Activated B cell treated with CpG ODN at 0.5 μM for 24 hours (primary cell): ENCODE measurements at places on chromosomes 2 and 18. TPM values are rescaled to one million over a fixed set of nuclear protein-coding genes. Genes with fewer than 3 reads are reported as not detected.

Gene CHN1
- 0.61 and 0.80 TPM in 2 replicates for total RNA-seq

Gene GALM
- 3.5 and 5.4 TPM in 2 replicates for total RNA-seq

Gene CABYR
- total RNA-seq = 2.7 and 2.8 TPM in 2 replicates

Gene FTCDNL1
- total RNA-seq = 1.4 and 1.5 TPM in 2 replicates

Gene CD8B
- total RNA-seq = 0.15 TPM in 1 of 2 replicates, not detected in the other

Gene MC2R
- not detected in 2 replicates for total RNA-seq

Gene FSHR
- not detected in 2 replicates for total RNA-seq

DNA sequence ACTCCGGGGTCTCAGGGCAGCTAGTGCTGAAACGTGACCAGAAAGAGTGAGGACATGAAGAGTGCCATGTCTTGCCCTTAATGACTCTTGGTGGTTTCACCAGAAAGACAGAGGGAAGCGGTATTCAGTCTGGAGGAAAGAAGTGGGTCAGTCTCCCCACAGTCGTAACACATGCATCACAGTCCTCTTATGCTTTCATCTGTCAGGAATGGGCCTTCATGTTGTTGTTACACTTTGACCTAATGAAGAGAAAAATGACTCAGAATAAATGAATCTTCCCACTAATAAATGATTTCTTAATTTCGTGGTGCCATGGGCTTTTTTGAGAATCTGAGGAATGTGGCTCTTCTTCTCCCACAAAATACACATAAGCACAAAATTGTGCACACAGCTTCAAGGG is 103.2 kb downstream of the SLC8A1 start:
- DNase-seq = no peak

- no peak for DNase-seq
Observed at GRCh38 chr2:7430869-7431641, 513.8 kb downstream of the RNF144A start.

GRCh38 chr2:28276076-28276618 is 116.5 kb upstream of the FOSL2 start:
- DNase-seq = no peak

GRCh38 chr2:232026910-232027309 is 65.4 kb downstream of the DIS3L2 start:
- no peak for DNase-seq

DNA sequence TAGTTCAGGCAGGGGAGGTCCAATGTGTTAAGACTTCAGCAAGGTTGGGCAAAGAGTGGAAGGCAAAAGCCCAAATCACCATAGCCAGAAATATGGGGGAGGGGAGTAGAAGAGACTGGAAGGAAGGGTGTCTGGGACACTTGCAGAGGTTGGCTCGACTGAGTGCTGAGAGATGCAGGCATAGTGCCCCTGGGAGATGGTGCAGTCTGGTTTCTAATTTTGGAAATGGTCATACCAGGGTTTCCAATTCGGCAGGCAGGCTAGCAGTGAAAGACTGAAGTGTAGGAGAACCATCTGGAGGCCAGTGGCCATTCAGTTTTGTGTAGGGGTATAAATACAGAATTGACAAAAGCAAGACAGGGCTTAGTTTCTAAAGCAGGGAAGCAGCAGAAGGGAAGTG is 6.2 kb upstream of the SPOPL start:
- no peak for DNase-seq

DNA sequence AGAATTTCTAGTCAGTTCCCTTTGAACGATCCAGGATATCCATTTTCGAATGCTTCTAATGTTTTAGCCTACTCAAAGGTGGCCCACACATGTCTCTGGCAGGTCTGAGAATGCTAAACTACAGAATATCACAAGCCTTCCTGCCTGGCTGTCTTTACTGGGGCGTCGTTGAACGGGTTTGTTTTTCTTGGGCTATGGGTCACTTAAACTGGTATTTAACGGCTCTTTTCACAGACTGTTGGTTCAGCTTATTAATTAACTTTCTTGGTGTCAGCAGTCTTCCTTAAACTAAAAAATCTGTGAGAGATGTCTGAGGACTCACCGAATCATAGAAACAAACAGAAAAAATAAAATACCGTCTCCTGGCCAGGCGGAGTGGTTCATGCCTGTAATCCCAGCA is 563.2 kb upstream of the NRP2 start:
- no peak for DNase-seq

DNA sequence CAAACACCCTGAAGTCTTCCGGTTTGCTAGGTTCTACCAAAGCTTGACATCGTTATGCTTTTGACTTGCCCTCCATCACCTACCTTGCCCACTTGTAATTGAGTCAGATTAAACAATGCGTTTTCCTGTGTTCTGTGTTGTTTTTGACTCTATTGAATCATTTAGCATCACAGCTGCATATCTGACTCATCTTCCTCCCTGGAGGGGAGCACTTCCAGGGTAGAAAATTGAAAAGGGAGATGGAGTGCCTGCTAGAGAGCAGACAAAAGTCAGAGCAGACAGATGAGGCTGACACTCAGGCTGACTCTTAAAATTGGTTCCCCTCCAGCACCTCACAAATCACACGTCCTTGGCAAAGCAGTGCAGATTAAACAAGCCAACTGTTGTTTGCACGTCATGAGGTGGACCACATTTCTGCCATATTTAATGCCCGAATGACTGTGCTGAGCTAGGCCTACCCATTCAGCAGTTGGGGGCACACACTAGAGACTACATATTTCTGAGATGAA is 2.2 kb downstream of the MPP4 start:
- no peak for DNase-seq

GRCh38 chr2:99852956-99853355 is 289.4 kb downstream of the AFF3 start:
- no peak for DNase-seq

DNA sequence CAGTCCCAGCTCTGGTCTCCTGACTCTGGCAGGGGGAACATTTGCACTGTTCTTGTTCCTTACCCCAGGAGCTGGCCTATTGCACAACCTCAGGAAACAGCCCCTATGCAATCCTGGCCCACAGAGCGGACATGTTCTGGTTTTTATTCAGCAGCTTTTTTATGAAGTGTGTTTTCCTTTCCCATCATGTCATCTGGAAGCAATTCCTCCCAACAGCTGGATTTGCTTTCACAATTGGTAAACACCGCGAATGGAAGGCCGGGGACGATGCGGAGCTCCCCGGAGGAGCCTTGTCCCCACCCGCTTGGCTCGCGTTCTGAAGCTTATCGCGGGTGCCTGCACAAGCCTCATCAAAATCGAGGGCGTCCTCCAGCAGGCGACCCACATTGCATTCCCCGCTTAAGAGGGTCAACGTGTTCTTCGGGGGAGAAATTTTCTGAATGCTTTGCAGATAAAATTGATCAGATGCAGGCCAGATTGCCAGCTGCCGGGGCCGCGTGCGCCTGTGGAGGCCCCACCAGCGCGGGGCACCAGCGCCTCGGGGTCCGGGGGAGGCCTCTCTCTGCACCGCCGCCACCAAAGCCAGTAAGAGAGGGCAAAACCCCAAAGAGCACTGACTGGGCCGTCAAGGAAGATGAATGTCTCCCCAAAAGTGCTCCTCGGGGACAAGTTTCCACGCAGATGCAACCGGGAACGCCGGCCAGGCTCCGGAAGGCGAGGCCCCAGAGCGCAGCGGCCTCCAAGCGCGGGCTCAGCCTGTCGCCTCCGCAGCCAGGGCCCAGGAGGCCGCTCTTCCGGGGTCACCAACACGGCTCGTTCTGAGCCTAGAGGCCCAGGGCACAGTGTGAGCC is 60.3 kb upstream of the SP3 start:
- DNase-seq = no peak

GRCh38 chr2:73072129-73072395 is 550 bp upstream of the SFXN5 start:
- no peak for DNase-seq

DNA sequence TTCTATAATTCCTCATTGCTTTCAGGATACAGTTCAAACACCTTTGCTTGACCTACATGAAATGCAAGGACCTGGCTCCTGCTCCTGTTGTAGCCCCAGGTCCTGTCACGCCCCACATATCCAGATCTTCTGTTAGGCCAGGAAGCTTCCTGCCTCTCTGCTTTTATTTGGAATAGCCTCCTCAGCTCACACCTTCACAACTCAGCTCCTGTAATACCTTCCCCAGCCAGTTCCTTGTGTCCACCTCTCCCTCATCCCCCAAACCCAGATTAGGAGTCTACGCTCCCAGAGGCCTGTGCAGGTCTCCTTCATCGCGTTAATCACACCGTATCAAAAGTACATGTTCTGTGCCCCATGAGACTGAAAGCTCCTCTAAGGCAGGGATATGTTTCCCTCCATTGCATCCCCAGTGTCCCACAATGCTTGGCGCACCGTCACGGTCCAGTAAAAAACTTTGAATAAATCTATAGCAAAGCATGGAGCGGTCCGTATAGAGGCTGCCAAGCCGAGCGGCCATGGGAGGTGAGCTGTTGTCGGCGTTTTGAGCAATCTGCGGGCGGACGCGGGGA is 371 bp downstream of the MDH1B start:
- no peak for DNase-seq

DNA sequence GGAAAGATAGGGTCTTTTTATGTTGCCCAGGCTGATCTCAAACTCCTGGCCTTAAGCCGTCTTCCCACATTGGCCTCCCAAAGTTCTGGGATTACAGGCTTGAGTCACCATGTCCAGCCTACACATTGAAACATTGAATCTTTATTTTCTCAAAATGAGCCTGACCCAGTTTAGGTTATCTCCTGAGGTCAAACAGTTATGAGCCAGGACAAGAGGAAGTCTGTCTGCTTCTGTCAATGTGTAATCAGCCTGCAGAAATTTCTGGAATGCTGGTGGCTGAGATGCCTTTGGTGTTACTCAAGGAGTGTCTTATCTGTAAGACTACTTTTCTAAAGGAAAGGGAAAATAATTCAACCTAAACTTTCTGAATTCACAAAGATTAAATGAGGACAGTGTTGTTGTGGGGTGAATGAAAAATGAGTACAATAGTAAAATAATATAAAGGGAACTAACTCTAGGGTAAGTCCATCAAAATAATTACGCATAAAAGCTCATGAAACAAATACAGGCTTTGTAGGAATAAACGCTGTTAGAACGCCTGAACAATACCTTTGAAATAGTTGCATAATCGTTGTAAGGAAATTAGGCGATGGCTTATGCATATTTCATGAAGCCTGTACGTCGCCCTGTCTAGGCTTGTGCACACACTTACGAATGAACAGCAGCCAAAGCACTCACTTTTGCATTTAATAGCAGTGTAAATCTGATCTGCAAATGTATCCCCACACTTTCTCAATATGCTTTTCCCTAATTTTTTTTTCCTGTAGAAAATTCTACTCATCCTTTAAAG is 260.8 kb downstream of the RDH14 start:
- no peak for DNase-seq

DNA sequence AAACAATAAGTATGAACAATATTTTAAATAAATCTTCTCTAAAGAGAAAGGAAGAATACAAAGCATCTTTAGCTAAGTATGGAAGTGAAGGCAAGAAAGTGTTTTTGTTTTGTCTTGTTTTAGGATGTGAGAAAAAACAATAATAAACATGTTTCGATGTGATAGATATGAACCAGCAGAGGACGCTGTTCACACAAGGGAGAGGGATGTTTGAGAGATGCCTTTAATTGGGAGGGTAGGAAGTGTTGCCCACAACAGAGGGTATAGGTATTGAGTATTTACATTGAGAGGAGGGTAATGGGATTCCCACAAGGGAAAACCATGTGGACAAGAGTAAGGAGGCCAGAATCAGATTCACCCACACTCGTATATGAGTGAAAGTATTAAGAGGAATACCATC is 55.1 kb downstream of the CDH19 start:
- no peak for DNase-seq

GRCh38 chr18:12960395-12960794 is 12.6 kb downstream of the SEH1L start:
- no peak for DNase-seq

- DNase-seq = no peak
Observed at GRCh38 chr2:184137955-184138354, 460.4 kb upstream of the ZNF804A start.

DNA sequence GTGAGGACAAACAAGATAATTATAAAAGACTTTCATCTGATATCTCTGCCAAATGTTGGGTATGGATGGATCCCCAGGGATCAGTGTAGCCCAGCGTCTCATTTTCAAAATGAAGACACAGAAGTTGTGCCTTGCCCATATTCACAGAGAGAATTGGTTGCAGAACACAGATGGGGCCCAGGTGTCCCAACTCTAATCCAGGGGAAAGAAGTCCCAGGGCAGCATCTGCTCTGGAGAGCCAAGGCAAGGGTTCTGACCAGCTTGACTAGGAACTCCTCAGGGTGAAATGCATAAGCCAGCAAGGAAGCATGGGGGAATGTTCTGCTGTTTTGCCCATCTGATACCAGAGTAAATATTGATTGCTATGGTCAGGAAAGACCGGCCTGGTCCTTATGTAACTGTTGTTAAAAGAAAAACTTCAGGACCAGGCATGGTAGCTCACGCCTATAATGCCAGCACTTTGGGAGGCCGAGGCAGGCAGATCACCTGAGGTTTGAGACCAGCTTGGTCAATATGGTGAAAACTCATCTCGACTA is 68.7 kb upstream of the CABLES1 start:
- DNase-seq = no peak

- DNase-seq = no peak
Observed at GRCh38 chr2:212667751-212668316, 129.2 kb upstream of the ERBB4 start.

DNA sequence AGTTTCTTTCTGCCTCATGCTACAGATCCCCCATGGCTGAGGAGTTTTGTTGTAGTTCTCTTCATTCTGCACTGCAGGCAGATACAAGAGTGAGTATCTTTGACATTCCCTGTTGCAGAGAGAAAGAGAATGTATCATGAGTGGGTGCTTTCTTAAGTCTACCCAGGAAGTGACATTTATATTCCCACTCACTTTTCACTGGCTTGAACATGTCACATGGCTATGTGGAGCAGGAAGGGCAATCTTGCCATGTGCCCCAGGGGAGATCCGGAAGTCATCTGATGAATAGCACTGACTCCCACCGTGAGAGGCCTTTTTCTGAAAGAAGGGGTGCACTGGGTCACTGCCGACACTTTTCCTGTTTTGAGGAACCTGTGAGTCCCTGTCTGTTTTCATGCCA is 66.4 kb upstream of the BOD1L2 start:
- no peak for DNase-seq

GRCh38 chr2:42742740-42743658 is 20.9 kb downstream of the OXER1 start:
- DNase-seq = no peak

- DNase-seq = no peak
Observed at GRCh38 chr2:157748371-157749142, 119.9 kb upstream of the ACVR1C start.

- no peak for DNase-seq
Observed at GRCh38 chr2:165678882-165679281, 115.2 kb downstream of the GALNT3 start.

- no peak for DNase-seq
Observed at GRCh38 chr2:23605236-23605635, 220.3 kb downstream of the KLHL29 start.

DNA sequence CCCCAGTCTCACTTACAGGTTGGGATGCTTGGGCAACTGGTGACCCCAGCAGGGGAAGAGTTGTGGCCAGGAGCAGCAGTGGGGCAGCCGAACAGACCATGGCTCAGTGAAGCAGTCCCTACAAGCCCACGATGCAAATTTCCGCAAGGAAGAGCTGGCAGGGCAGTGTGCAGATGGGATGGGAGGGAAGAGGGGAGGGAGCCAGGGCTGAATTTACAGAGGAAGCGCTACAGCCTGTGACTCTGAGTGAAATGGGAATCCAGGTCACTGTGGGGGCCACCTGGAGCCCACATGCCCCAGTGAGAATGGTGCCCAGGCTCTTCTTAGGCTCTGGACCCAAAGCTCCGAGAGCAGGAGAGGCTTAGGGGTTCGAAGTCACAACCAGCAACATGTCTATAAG is 27.0 kb upstream of the SELENOI start:
- no peak for DNase-seq
